Motor neuron (in vitro differentiated cells): ENCODE measurements at places on chromosomes 16 and 17. TPM values are rescaled to one million over a fixed set of nuclear protein-coding genes. Genes with fewer than 3 reads are reported as not detected.

Gene TMEM114
- total RNA-seq = not detected in 2 replicates

Gene ODAD4
- total RNA-seq = 5.0 and 7.5 TPM in 2 replicates

Gene IGF2BP1
- total RNA-seq = 104 and 107 TPM in 2 replicates

Gene RUNDC1
- 11.8 TPM in 2 replicates for total RNA-seq

Gene KRTAP9-2
- total RNA-seq = 0.85 and 0.92 TPM in 2 replicates
